ENCODE measurements at places on chromosomes 4 and X. TPM values are rescaled to one million over a fixed set of nuclear protein-coding genes. Genes with fewer than 3 reads are reported as not detected.

- no peak for DNase-seq
Measured at GRCh38 chr4:6608758-6609414, 31.6 kb upstream of the MRFAP1 start.

The LIMCH1 gene
- 17.2 TPM for total RNA-seq

GRCh38 chrX:23201706-23202105, 132.9 kb upstream of the PTCHD1 start:
- no peak for DNase-seq

DNA sequence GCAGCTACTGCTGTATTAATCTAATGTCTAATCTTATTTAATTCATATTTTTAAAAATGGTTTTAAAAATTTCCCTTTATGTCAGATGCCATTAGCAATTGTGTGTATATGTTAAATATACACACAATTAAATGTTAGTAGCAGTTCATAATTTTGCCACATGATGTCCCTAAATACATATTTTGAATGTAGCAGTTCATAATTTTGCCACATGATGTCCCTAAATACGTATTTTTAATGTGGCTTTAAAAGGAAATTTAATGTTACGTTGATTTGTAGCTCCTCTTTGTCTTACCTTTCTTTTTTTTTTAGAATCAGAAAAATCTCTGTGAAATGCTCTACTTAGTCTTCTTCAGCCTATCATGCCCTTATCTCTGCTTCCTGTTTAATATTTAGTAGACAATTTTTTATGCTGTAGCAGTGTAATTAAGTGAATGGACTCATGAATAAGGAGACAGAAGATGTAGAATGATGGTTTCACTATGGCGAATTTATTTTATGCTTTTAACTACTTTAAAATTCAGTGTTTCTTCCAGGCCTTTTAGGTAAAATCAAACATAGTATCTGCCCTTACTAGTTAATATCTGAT, 26.1 kb downstream of the RBM46 start:
- DNase-seq, result peak; percentile 72

DNA sequence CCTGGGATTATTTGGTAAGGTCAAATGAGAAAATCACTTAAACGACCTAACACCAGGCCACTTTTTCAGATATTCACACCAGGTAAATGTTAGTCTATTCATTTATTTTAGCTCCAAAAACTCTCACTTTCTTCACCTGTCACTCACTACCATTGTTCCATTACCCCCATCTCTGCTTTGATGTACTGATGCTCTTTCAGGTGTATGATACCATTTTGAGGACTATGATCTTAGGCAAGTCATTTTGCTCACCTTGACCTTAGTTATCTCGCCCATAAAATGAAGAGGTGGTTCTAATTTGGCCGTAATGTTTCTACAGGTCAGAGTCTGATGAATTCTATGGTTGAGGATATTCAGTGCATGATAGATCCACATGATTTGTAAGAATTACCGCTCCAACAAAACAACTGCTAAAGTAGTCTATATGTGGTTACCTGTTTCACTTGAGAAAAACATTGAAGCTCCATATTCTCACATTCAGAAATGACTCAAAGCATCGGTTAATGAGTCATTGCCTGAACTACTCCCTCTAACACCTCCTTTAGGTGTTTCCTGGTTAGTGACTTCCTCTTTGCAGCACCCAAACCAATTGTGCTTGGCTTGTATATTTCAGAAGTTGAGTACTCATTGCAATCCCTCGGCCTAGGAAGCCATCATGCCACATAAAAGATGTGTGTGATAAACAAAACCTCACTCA, 4.5 kb downstream of the DTHD1 start:
- DNase-seq, result peak; percentile 26

The TCEAL5 gene
- total RNA-seq, result 0.27 TPM

Data from hematopoietic multipotent progenitor cell (in vitro differentiated cells).